ENCODE measurements at places on chromosomes 13 and 19.

DNA sequence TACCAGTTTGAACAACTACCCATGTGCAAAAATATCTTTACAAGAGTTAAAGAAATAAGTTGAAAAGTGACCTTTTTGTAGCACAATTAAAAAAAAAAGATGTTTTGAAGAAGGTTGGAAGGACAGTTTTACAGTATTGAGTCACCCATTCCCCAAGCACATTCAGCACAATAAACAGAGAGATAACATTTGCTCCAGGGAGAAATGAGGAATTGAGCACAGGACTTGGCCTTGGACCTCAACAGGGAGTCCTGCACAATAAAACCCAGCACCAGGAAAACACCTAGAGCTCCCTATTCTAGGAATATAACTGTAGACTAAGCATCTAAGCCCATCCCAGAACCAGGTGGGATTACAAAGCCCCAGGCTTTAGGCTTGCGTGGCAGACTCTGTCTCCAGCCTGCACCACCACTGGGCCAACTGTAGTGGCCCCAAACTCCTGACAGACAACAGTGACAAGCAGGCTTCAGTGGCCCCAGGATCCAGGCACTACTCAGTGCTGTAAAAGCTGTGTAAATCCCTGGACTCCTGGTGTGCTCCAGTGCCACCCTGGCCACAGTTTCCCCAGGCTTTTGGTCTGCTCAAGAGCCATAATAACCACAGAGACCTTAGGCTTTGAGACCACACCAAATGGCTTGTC lies 857.2 kb downstream of the SLITRK1 start:
- DNase-seq = no peak

DNA sequence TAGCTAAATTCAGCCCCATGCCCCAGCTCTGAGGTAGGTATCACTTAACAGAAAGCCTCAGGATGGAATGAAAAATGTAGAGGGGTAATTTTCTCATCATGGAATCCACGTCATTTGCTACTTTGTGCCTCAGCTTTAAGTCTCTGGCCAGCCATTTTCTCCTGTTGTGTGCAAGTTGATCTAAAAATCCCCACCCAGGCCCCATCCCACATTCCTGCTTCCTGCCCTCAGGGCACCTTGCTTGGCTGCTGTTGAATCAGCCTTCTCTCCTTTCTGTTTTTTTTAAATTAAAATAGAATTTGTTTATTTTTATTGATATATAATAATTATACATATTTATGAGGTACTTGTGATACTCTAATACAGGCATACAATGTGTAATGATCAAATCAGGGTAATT lies 179.9 kb upstream of the TSHZ3 start:
- DNase-seq = no peak

- no peak for DNase-seq
These were observed 7.9 kb downstream of the VASP start for GRCh38 chr19:45515081-45515624.

DNA sequence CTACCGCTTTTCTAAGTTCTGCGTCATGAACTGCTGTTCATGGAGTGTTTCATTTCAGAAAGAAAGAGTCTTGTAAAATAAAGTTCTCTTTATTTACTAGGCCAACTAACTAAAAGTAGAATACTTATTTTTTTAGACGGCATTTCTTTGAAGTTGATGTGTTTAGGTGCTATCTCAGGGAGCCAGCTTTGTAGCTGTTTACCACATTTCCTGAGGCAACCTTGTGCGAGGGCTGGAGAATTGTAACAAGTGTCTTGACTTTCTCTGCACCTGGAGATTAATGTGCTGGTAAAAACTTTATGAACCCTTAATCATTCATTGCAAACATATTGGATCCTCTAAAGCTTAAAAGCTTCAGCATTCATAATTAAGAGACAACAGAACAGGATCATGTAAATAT lies 229.3 kb downstream of the GPC6 start:
- no peak for DNase-seq

DNA sequence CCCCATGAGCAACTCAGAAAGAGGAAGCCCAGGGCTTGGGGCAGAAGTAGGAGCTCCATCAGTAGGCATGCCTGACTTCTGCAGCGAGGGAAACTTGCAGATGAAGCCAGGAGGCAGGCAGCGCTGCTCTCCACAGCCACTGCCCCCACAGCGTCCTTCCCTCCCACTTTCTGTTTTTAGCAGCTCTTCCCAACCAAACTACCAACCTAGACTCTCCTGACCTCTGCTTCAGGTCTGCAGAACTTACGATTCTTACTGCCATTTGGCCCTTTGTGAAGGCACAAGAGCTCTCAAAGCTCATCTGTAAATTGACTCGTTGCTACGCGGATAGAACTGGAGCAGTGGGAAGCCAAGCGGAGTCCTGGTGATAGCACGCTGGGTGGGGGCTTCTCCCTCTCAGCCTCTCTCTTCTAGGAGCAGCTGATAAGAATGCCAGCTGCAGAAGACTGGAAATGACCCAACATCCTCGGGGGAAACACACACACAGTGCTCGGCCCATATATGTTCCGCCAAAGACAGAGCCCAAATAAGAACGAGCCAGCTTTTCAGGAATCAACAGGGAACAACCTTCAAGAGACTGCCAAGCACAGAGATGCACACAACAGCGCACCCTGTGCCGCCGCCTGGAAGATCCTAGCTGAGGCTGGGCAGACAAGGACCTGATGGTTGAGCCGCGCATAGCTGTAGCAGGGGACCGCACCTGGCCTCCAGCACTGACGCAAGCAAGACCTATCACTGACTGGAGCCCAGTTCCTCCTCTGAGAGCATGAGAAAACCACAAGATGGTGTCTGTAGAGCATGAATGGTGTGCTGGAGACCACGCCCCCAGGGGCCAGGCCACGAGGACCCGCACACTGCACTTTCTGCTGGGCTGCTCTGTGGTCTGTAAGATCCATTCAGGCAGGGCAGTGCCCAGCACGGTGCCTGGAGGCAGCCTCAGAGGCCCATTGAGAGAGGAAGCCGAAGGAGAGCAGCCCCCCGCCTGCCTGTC lies 15.9 kb upstream of the SLC35E1 start:
- peak; percentile 71 for DNase-seq

GRCh38 chr13:106357198-106357597 lies 178.3 kb downstream of the EFNB2 start:
- no peak for DNase-seq

- no peak for DNase-seq
These were observed 13.7 kb downstream of the FAM124A start for GRCh38 chr13:51235756-51236490.

DNA sequence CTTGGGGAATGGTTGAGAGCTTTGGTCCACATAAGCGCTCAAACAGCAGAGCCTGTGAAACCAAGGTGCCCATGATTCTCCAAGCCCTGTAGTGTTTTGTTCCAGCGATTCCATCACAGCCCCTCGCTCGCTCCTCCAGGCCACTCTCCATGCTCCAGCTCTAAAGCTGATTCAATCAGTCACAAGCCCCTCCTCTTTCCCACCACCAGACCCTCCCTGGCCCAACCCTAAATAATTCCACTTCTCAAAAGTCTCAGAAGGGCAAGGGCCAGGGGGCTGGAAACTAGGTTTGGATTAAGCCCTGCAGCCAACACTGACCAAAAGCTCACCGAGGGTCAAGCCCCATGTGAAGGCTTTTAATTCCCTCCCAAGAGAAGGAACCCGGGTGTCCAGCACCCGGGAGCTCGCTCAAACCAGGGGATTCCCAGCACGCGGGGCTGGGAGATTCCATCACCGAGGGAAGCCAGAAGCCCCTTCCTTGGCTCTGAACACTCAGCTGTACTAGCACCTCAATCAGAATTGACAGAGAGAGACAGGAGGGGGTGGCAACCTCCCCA lies 1.5 kb downstream of the ZNF296 start:
- no peak for DNase-seq

DNA sequence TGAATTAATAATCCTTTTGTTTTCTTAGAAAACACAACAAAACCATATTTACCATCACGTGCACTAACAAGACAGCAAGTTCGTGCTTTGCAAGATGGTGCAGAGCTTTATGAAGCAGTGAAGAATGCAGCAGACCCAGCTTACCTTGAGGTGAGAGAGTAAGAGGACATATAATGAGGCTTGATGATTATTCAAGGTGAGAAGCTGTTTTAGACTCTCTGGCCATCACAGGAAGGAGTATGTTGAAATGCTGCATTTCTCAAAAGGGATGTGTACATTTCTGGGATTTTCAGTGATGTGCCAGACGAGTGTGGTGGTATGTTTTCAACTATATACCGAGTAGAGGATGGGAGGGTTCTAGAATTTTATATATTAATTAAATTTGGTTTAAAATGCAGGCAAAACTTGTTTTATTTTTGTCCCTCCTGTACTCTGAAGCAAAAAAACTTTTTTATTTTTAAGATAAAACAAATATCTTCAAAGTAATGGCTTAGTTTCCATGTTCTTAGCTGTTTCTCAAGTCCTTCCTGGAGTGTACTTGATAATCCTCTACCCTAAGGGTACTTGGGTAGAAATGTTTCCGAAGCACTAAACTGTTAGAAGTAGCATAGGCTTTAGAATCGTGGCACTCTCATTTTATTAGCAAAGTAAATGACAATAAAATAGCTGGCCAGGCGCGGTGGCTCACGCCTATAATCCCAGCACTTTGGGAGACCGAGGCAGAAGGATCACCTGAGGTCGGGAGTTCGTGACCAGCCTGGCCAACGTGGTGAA lies 51.1 kb downstream of the N4BP2L1 start:
- no peak for DNase-seq

DNA sequence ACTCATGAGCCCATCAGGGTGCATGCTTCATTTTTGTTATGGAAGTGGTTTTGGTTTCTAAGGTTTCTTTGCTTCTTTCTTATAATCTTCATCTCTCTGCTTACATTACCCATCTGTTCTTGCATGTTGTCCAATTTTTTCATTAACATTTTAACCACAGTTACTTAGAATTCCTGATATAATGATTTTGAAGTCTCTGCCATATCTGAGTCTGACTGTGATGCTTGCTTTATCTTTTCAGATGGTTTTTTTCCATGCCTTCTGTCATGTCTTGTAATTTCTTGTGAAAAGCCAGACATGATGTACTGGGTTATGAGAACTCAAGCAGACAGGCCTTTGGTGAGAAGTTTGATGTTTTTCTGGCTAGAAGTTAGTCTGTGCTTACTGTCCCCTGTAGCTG lies 8.0 kb upstream of the ARGLU1 start:
- DNase-seq = no peak

- DNase-seq = no peak
These were observed 212.8 kb upstream of the KLF12 start for GRCh38 chr13:74346960-74347359.

DNA sequence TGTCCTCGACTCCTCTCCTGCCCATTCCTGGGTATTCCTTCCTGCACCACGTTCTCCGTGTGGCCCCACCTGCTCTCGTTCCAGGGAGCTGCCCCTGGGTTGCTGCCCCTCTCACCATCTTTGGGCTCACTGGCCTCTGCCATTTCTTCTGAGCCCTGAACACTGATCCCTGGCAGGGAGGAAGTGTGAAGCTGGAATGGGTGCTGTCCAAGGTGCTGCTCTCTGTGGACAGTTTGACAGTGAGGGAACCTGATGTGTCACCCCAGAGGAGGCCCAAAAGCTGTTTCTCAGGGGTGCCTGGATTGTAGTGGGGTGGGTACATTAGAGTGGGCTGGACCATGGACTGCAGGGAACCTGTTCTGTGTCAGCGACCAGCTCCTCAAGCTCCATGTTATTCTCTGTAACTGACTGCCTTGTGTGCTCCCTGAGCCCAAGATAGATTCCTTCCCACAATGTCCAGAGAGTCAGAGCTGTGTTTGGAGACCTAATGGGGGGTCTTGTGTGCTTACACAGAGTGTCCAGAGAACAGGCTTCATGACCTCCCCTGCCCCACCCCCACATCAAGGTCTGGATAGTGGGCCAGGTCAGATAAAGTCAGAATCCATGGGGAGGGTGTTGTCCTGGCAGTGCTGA lies 7.2 kb upstream of the CEACAM8 start:
- no peak for DNase-seq

- DNase-seq = no peak
These were observed 22.0 kb downstream of the USPL1 start for GRCh38 chr13:30639671-30640070.

GRCh38 chr19:1591421-1592023 lies 1.1 kb downstream of the MBD3 start:
- DNase-seq = no peak

DNA sequence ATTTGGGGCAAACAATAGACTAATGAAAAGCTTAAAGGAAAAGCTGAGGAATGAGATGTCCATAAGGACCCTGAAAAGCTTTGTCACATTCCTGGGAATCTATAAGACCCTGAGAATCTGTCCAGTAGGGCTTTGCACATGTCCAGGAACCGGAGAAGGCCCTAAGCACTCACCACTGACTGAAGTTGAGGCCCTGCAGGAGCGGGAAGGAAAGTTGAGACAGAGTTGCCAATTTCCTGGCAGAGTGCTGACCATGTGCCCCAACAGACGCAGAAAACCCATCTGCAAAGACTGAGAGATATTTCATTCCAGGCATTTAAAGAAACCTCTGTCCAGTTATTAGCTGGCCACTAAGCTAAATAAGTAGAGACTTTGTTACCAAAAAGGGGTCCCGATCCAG lies 890.5 kb downstream of the UQCRFS1 start:
- no peak for DNase-seq

DNA sequence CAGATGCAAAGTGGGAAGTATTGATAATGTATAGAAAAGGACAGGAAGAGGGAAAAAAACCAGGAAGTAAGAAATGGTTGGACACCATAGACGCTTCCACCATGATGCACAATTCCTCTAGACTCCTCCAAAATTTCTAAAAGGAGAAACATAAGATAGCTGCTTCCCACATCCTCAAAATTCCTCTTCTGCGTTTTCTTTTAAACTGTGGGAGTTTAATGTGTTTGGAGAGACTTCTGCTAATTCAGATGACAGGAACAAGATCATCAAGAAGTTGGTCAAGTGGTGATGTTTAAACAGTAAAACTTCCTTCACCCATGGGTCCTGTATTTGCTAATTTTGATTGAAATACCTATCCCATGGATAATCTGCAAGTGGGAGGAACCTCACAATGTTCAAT lies 130.2 kb downstream of the IRS2 start:
- no peak for DNase-seq

- DNase-seq = no peak
These were observed 4.7 kb upstream of the MYBPC2 start for GRCh38 chr19:50427997-50428425.

- DNase-seq = no peak
These were observed 113.5 kb downstream of the FOXO1 start for GRCh38 chr13:40552895-40553294.

GRCh38 chr13:111327730-111328573 lies 7.5 kb downstream of the TEX29 start:
- no peak for DNase-seq

Measured in GM18507 (cell line).